ENCODE measurements at places on chromosomes 3 and 15.
A peak's percentile ranks its signal among the peaks of the same experiment; 100 is the strongest.

- DNase-seq = no peak
Measured at GRCh38 chr3:182979674-182980191, 605 bp downstream of the DCUN1D1 start.

GRCh38 chr3:132435911-132436425 lies 18.7 kb downstream of the DNAJC13 start:
- no peak for DNase-seq

DNA sequence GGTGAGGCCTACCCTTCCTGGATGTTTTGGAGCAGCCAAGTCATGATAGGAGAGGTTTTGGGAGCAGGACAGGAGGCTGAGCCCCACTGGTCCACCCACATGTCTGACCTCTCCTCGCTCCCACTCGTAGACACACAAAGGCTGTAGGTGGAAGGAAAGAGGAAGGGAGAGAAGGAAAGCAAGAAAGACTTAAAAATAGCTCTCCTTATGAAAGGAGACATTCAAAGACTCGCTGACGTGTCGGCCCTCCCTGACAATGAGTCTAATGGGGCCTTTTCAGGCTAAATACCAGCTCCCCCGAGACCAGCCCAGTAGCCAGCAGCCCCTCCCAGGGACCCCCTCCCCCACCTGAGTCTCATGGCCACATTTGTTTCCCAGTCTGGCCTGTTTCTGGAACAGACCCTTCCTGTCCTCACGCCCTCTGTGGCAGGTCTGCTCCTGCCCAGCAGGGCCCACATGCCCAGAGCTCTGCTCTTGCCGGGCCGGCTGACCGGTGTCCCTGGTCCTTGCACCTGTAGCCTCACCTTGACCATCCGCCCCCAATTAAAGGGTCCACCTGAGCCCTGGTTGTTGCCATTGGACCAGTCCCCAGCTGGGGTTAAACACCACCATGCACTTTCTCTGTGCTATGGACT lies 49.3 kb downstream of the FGD5 start:
- no peak for DNase-seq

- no peak for DNase-seq
Measured at GRCh38 chr15:100253640-100254039, 88.1 kb downstream of the ADAMTS17 start.

DNA sequence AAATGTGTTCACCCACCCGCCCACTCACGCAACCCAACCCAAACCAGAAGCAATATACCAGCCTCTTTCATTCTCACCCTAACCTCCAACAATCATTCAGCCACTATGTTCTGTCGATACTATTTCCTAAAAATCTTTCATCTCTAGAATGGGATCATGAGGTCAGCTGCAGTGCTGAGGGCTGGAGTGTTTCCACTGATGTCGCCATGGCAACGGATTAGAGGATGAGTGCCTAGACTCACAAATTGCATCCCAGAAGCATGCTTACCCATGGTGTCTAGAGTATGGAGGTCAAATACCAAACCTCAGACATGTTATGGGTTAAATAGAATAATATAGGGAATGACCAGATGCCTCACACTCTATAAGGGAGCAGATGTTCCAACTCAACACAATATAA lies 138.5 kb downstream of the GABRB3 start:
- DNase-seq = no peak

DNA sequence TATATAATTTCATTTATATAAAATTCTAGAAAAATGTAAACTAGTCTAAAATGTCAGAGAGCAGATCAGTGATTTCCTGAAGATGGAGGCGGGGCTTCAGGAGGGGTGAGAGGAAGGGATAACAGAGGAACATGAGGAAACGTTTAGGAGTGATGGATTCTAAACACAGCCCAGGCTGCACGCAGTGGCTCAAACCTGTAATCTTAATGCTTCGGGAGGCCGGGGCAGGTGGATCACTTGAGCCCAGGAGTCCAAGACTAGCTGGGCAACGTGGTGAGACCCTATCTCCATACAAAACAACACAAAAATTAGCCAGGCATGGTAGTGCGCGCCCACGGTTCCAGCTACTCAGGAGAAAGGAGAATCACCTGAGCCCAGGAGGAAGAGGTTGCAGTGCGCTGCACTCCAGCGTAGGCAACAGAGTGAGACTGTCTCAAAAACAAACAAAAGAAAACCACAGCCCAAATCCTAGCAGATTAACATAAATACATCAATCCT lies 18.0 kb upstream of the IQCF1 start:
- no peak for DNase-seq

DNA sequence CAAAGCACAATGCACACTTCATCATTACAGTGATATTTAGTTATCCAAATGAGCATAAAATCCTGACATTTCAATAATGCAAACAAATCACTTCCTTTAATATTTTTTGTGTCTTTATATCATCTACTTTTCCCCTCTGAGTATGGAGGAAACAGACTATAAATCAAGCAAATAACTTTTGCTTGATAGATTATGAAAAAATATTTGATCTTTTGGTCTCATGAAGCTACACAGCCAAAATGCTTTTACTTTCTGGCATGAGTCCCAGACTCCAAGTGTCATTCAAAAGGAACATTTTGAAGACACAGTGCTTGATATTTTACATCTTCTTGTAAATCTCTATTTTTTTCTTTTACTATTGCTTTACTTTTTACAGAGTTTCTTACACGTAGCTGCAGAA lies 215.3 kb upstream of the ROBO1 start:
- no peak for DNase-seq

- no peak for DNase-seq
Measured at GRCh38 chr3:115932807-115933206, 309.5 kb downstream of the GAP43 start.

DNA sequence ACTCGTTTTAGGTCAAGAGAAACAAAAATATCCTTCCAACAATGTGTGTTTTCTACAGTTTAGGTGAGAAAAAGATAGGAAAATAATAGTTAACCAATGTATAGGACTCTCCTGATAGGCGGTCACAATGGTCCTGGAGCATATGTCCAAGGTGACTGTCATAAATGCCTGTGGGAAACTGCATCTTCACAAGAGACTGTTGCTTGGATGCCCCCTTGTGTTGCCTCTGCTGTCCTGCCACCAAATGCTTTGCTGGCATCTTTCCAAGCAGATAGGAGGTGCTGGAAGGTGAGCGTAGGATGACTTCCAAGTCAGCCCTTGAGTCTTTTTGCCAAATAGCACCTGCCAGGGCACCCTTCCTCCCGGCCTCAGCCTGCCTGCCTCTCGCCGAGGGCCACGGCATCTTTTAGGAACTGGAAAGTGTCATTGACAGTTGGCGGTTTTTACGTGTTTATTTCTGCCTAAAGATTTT lies 24.1 kb upstream of the SACM1L start:
- no peak for DNase-seq

GRCh38 chr3:188274249-188274915 lies 120.4 kb downstream of the LPP start:
- peak; percentile 48 for DNase-seq

GRCh38 chr3:4711680-4711992 lies 218.5 kb downstream of the ITPR1 start:
- no peak for DNase-seq

- no peak for DNase-seq
Measured at GRCh38 chr15:90729261-90729660, 12.1 kb downstream of the BLM start.

GRCh38 chr3:132788301-132788671 lies 66.1 kb upstream of the NPHP3 start:
- peak; percentile 92 for DNase-seq

GRCh38 chr15:31195871-31196270 lies 94.3 kb upstream of the TRPM1 start:
- no peak for DNase-seq

GRCh38 chr15:25394898-25395297 lies 43.9 kb downstream of the UBE3A start:
- no peak for DNase-seq

GRCh38 chr15:31402511-31403056 lies 75.9 kb downstream of the KLF13 start:
- DNase-seq = peak; percentile 77

DNA sequence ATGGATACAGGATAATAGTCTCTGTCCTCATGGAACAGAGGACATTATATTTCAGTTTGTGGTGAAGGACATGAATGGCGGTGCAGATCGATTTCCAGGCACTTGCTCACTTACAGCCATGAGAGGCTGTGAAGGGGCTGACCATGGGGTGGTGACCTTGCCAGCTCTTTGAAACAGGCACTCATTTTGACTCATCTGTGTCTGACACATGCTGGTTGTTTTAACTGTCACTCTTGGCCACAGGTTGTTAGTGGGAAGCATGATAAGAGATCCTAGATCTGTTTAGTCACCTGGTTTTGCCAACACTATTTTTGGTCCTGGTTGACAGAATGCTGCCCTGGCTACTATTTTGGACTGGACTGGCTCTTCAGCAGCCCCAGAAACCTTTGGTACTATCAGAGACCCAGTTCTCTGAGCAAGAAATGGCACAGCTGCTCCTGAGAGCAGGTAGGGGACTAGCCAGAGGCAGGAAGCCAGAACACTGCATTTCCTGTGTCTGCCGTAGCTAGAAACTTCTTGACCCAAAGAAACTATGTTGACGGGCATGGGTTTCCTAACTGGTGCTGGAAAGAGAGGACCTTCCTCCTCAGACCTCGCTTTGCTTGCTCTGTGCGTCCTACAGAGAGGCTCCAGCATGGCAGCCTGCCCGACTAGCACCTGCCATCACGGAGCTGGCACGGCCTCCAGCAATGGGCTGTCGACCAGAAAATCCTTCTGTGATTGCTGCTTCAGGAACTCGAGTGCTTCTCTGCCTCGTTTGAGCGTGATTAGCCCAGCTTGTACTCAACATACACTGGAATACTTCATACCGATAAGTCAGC lies 6.3 kb downstream of the PXYLP1 start:
- DNase-seq = no peak

DNA sequence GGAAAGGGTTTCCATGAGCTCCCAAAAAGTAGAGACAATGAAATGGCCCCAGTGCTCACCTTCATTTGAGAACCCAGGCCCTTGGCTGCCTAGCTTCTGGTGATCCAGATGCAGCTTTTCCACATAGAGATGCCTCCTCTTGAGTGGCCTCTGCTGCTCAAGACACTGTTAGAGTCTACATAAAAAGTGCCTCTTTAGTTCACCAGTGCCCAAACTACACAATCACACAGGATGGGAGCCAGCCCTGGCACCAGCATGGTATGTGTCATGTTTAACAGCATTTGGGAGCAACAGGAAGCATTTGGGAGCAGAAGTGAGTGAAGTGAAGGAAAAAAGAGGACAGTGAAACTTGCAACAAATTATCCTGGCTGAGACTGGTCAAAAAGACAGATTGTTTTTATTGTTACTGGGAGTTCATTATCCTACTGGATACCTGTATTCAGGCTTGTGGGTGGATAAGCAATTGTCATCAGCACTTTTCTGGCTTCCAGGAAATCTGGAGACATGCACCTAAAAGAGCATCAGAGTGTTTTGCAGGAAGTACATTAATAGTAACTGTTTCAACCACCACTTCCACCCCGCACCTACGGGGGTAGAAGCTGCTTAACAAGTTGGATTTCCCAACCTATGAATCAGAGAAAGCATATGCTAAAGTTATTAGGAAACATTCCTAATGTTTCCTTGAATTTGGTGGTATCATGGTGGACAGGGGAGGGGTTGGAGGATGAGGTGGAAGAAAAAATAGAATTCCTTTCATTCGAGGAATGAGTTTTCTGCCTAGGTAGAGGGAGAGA lies 416.2 kb downstream of the IGSF11 start:
- no peak for DNase-seq

GRCh38 chr15:73965094-73965757 lies 26.9 kb downstream of the STOML1 start:
- DNase-seq = no peak

DNA sequence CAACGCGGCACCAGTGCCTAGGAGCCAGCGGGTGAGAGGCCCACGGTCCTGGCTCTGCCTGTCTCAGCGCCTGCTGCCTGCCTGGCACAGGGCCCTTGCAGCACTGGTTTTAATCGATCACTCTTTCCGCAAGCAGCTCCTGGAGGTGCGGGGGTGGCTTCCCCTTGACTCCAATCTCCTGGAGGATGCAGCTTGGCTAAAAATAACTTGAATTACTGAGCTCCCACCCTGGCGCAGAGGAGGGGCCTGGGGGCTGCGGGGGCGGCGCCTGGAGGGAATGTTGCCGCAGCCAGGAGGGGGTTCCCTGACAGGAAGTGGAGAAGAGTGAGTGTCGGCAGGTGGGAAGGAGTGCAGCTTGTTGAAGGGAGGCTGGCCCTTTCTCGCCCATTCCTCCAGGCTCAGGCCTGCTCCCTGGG lies 9.9 kb upstream of the RPL29 start:
- DNase-seq = peak; percentile 48

DNA sequence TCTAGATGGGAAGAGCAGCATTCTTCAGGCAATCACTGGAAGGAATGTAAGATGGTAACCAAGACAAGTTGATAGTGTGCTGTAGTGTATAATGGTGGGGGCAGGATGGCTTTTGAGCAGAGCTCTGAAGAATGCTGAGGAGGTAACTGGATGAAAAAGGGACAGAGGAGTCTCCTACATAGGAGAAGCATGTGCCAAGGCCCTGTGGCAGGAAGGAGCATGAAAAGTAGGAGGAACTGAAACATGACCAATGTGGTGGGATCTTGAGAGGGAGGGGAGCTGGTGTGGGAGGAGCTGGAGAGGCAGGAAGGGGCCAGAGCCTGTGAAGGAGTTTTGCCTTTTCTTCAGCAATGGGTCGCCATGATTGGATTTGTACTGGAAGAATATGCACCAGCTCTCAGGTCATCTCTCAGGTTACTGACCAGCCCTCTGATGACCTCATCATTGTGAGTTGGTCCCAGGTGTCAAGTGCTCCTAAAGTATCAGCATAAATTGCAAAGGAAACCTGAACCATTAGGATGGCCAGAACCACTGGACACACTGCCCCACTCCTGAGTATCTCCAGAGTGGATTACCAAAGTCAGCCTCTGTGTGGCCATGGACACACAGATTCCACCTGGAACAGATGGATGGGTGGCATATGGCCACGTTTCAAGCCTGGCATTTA lies 38.6 kb downstream of the FSD2 start:
- no peak for DNase-seq

GRCh38 chr3:187181454-187182170 lies 15.7 kb upstream of the RTP1 start:
- DNase-seq = no peak

- no peak for DNase-seq
Measured at GRCh38 chr3:126133606-126134005, 46.8 kb downstream of the ALDH1L1 start.

DNA sequence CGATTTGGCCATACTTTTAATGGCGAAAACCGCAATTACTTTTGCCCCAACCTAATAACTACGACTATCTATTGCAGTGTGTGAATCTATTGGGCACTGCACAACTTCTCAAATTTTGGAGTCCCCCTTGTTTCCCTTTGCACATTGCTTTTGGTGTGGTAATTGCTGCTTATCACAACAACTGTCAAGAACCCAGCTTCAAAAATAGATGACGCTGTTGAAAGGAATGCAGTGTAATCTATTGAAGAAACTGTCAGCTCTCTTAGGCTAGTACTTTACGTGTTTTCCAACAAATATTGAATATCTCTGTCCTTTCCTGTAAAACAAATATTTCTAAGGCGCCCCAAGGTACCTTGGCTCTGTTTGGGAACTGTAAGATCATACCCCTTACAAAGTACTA lies 222.8 kb upstream of the UBE2E2 start:
- no peak for DNase-seq

DNA sequence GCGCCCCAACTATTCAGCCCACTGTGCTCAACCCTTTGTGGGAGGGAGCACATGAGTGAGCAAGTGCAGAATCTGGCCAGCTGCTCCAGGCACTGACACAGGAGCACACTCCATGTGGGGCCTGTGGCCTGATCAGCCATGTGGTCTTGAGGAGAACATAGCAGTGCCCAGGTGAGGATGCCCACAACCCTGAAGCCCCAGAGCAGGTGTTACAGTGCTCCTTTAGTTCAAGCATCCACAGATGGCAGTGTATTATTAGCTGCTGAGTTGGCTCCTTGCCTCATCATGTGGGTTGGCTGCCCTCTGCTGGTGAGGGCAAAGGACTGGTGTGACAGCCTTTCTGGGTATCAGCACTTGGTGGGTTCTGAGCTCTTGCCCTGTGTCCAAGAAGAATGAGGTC lies 1588.2 kb downstream of the SI start:
- DNase-seq = peak; percentile 6

Data from AG10803 (cell line).